ENCODE measurements at places on chromosomes 5 and 9.

DNA sequence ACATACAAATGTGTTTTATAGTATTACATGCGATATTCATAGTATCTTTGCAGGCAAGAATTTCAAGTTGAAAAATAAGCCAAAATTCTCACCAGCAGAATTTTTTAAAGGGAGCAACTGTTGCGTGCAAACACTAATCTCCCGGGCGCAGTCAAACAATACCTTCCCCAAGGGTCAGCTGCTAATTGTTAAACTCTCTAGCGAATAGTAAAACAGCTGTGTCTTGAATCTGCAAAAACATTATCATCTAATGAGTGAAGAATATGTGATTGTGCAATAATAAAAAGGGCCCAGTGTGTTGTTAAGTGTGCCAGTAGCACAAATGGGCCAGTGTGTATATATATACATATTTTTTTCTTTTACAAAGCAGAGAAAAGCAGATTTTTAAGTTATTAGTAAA lies 131.4 kb downstream of the CCDC192 start:
- no peak for DNase-seq

DNA sequence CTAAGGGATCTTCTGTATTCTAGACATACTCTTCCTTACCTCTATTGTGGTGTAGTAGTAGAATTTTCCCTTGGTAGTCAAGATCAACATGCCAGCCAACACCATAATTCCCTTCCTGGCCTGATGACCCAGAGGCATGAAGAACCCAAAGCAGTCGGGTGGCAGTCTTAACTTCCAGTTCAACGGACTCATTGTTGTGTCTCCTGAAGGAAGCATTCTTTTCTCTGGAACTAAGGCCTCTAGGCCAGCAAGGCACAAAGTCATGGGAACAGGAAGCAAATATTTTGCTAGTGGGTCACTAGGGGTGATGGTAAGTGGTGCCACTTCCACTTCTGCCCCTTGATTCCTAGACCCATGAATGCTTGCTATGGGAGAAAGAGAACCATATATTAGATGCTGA lies 55.2 kb upstream of the DAPK1 start:
- DNase-seq: no peak

- DNase-seq: no peak
Measured at GRCh38 chr5:93322974-93323860, 257.8 kb downstream of the NR2F1-AS1 start.

- DNase-seq: no peak
Measured at GRCh38 chr5:132459031-132459982, 31.3 kb downstream of the IRF1 start.

DNA sequence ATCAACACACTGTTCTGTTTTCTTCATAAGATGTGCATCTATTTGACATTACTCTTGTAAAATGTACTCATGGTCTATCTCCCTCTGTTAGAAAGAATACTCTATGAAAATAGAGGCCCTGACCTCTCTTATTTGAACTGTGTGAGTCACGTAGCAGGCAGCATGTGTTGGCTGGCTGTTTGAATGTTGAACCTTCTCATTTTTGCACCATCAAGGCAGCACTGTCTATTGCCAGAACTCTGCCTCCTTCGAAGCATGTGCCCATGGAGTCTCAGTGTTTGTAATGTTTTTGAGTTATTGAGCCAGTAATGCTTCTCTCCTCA lies 144.4 kb downstream of the ALDH1A1 start:
- no peak for DNase-seq

DNA sequence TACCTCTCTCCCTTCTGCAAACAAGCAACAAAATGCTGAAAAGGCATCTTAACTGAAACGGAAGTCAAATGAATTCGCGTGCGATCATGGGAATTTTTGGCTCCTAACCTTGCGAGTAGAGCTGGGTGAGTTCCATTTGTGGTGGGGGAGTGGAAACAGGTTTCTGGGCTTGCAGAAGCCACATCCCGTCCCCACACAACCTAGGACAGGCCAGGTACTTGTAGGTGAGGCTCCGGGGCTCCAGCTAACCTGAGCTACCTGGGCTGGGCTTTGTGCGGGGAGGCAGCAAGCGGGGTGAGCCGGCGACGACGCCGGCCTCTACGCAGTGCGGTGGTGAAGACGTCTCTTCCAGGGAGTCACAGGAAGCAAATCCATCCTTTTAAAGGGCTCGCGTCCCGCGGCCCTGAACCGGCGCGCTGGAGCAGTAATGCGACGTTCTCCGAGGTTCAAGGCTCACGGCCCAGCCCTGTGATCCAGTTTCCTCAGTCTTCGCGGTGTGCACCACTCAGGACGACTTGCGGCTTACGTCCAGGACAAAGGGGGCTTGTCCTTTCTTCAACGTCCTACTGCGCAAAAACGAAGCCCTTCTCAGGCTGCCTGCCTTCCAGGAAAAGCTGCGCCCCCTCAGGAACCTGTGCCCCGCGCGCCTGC lies 567 bp upstream of the SPIN1 start:
- peak; percentile 10 for DNase-seq

DNA sequence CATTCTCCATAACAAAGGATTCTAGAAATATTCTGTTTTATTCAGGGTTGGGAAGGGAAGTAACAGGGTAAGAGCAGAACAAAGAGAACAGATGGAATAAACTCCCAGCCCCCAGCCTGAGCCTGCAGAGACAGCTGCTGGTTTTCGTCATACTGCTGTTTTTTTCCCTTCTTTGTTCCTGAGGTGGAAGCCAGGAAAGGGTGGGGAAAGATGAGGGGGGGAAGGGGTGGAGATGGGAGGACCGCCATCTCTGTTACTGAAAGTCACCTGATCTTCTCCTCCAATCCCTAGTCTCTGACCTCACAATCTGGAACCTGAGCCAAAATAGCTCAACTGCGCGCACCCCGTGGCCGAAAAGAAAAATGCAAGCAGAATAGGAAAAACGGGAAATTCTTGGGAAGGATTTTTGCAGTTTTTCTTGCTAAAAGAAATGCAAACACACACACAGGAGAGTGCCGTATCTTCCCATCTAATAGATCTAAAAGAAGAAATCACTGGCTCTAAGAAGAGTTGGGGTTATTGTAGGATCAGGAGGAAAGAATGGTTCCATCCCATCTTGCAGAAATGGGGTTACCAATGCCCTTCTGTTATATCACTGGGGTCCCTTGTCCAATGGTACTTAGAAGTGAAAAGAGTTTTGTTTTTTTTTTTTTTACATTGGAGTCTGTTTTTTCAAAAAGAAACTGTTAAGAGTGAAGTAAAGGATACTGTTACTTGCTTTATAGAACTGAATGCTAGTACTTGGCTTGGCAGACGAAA lies 57.9 kb downstream of the DIAPH1 start:
- no peak for DNase-seq

DNA sequence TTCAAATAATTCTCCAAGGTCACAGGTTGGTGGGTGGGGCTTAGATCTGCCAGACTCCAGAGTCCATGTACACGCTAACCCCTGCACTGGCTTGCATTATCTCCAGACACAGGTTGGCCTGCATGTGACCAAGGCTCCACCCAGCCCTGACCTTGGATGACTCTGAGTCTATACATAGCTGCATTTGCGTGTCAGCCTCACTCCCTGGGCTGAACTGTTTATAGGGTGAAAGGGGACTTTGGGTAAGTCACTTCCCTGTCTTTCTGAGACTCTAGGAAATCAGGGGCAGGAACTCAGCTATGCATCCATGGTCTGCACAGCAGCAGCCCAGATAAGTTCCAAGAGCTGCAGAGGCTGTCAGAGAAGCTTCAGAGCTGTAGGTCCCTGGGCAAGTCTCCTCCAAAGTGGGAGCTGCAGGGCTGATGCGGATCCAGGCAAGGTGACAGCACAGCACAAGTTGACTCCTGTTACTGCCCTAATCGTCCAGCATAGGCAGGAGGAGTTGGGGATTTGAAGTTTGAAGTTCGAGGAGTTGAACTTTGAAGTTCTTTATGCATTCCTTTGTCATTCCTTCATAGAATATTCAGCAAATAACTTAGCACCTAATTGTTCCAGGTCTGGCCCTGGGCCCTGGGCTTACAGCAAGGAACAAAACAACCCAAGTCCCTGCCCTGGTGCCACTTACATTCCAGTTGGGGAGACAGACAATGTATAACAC lies 53.4 kb downstream of the SLC22A5 start:
- DNase-seq: no peak

- peak; percentile 16 for DNase-seq
Measured at GRCh38 chr5:95644351-95645042, 2.1 kb upstream of the RFESD start.

DNA sequence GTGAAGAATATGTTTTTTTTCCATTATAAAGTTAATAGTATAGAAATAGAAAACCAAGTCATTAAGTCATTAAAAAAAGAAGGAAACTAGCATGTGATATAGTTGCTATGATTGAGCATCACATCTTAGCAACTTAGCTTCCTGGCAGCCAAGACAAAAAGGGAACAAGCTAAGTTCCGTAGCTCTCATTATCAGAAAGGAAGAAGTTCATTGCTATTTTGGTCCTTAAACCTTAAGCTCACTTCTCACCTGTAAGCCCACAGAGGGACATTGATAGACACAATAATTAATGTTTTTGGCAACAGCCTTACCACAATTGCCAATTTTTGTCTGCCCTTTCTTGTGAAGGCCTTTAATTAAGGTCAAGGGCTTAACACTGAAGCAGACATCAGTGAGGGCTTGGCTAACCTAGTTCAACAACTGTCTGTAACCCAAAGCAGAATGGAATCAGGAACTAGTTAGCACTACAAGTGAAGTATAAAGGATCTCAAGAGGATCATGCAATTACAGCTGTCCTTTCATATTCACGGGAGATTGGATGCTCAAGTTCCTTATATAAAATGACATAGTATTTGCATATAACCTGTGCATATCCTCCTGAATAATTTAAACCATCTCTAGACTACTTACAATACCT lies 24.0 kb upstream of the KLF4 start:
- DNase-seq: no peak

DNA sequence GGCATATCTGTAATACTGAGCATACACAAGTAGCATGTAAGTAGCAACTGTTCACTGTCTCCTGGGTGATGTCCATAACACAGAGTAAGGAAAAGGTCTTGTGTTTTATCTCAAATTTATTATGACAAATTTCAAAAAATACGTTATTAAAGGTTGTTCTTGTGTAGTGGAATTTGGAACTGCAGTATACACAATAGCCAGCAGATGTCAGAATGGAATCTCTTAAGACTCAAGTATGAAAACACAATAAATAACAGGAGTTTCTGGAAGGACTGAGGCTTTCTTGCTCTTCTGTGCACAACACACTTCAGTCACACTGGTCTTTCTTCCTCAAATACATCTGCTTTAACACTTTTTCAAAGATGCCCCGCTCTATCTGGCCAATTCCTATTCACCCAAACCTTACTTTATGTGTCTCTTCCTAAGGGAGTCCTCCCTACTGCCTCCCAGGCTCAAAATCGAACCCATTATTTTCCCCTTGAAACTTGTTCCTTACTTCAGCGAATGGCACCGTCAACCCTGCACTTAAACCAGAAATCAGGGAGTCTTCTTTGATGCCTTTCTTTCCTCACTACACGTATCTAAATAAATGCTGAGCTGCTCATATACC lies 6.5 kb upstream of the FBXO10 start:
- no peak for DNase-seq

DNA sequence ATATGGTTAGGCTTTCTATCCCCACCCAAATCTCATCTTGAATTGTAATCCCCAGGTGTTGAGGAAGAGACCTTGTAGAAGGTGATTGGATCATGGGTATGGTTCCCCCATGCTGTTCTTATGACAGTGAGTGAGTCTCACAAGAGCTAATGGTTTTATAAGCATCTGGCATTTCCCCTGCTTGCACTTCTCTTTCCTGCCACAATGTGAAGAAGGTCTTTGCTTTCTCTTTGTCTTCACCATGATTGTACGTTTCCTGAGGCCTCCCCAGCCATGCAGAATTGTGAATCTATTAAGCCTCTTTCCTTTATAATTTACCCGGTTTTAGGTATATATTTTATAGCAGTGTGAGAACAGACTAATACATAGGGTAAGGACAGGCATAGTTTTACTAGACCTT lies 334.5 kb downstream of the TLR4 start:
- DNase-seq: no peak

DNA sequence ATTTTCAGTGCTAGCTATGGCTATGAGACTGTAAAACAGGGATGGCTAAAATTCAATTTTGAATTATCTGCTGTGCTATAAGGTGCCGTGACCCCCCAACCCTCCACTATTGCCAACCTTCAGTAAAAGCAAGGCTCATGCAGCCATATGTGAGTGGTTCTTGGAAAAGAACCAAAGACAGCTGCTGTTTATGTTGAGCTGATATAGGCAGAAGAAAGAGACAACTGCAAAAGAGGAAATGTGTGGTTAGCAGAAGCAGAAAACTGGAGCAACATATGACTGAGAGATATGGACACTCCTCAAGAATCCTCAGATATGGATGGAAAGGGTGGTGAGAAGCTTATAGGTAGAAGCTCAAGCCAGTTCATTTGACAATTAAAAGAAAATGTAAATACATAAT lies 200.3 kb downstream of the TLE1 start:
- no peak for DNase-seq

GRCh38 chr5:167525004-167525403 lies 766.4 kb upstream of the WWC1 start:
- no peak for DNase-seq

GRCh38 chr9:126611592-126612325 lies 2.0 kb upstream of the LMX1B start:
- DNase-seq: peak; percentile 61

GRCh38 chr9:135939351-135940265 lies 21.6 kb downstream of the UBAC1 start:
- DNase-seq: peak; percentile 18

DNA sequence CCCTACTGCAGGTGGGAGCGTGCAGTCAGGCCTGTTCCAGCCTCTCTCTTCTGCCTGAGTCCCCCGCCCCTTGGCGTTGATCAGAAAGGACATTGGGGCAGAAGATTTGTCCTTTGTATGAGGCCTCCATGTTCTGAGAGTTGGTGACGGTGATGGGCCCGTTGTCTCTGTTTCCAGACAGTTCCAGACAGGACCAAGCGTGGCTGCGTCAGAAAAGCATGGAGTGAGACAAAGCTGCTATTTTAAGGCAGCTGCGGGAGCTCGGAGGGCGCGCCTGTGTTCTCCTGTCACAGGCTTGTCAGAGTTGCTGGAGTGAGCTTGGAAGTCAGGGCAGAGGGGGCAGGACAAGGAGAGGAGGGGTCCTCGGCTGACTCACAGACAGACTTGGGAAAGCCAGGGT lies 32.1 kb upstream of the SH3PXD2B start:
- DNase-seq: no peak

- DNase-seq: no peak
Measured at GRCh38 chr5:104733063-104733669, 1170.6 kb upstream of the NUDT12 start.

GRCh38 chr9:93107825-93108161 lies 11.8 kb downstream of the CARD19 start:
- DNase-seq: no peak

DNA sequence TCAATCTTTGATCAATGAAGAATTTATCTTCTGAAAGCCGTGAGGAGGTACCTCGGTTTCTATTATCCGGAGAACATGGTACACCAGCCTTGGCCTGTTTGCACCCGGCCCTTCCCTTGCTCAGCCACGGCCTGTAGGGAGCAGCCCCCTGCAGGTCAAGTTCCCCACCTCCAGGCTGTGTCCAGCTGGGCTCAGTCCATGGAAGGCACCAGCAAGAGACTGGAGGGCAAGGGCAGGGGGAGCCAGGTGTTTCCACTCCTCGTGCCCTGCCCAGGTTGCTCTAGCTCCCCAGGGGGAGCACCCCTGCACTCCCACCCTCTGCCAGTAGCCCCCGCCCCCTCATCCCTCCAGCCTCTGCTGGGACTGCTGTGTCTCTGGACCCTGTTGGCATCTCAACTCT lies 87.3 kb upstream of the ADAMTS2 start:
- DNase-seq: no peak

Data from activated CD4-positive, alpha-beta T cell treated with anti-CD3 and anti-CD28 coated beads for 24 hours (primary cell).